Retina (tissue), 1 donor: ENCODE measurements at places on chromosomes 11 and 22.

- no peak for DNase-seq
These were observed 141.0 kb downstream of the SOX6 start for GRCh38 chr11:16215352-16215751.

GRCh38 chr11:73219396-73220285 lies 1.6 kb downstream of the P2RY2 start:
- DNase-seq, result no peak

DNA sequence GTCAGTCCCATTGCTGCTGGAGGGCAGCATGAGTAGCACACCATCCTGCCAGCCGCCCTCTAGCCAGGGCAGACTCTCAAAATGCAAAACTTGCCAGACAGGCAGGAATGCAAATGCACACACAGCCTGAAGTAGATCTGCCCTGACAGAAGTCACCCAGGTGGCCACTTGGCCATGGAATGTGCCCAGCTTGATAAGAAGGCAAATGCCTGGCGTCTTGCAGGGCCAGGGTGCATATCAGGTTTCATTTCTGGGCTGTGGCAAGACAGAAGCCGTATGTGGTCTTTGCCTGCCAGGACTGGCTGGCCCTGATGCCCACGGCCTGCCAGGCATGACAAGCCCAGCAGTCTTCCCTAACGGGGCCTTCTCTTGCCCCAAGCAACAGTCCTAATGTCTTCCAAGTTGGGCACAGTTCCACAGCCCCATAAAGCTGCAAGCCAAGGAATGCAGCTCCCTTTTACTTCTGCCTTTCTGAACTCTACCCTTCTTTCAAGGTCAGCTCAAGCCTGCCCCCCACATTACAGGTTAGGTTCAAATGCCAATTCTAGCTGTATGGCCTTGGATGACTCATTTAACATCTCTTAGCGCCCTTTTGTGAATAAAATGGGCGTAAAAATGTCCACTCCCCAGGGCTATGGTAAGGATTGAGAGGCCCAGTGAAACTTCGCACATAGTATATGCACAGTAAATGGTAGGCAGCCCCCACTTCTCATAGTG lies 29.7 kb downstream of the POU2AF3 start:
- no peak for DNase-seq

DNA sequence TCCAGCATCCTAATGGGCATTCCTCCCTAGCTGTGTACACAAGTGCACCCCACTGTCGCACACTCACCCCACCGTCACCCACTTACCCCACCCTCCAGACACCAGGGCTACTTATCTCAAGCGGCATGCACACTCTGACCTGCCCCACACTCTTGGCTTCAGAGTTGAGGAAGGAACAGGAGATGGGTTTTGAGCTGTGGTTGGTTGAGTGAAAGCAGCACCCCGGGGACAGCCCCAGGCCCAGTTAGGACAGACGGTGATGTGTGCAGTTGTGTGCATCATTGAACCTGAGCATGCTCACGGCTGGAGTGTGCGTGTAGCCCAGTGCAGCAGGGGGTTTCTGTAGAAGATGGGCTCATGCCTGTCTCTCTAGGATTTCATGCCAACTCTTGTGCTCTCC lies 32.5 kb downstream of the AHNAK start:
- no peak for DNase-seq

- no peak for DNase-seq
These were observed 2.9 kb downstream of the KLHL35 start for GRCh38 chr11:75429902-75430713.

DNA sequence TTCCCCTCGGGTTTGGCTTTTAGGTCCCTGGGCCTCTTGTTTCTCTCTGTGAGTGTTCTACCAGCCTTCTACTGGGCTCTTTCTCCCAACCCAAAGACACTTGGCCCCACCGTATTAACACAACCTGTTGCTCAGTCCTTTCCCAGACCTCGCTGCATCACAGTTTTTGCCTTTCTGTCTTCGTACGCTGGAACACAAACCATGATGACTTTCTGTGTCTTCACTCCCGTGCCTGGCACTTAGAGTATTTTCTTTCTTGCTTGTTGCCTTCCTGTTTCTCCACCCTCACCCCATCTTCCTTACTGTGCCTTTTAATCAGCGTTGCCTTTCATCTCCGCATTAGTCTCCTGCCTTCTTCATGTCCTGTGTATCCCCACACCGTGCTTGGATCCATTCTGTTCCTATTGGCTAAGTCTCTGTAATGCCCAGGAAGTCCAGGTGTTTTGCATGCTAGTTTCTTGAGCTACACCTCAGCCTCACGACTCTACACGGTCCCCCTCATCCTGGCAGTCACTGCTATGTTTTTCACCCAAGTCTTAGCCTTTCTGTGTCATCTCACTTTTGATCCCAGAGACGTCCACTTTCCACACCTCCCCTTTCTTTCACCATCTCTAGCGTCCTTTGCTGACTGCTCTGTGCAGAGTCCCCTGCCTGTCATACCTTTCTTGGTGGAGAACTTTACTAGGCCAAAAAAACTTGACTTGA lies 1.6 kb downstream of the MARK2 start:
- no peak for DNase-seq

DNA sequence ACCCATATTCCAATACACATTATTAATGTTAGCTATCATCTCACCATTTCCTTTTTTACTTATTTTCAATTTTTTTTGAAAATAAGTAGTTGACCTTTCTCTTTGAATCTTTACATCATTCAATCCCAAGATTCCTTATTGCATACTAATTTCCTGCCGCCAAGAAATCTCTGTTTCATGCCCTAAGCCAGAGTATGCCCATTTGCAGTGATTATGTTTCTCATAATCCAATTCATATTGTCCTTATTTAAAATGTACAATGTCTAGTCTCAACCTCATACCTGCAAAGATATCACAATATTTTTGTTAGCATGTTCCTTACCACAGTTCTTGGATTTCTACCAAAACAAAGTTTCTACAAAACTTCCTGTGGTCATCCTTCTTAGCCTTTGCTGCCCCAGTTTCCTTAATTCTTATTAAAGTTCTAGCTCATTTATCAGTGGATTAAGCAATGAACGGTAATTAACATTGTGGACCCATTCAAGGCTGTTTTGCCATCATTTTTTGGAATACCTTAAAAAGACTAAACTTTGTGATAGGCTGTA lies 75.3 kb downstream of the CD44 start:
- no peak for DNase-seq

GRCh38 chr22:30036656-30037055 lies 43.6 kb upstream of the HORMAD2 start:
- DNase-seq, result no peak
